Right renal cortex interstitium (tissue), 3 donors: ENCODE measurements at places on chromosomes 1 and 21. TPM values are rescaled to one million over a fixed set of nuclear protein-coding genes. Genes with fewer than 3 reads are reported as not detected.

The PTAFR gene
- 2.9 TPM for polyA plus RNA-seq

The TACSTD2 gene
- polyA plus RNA-seq: 25.1 TPM

The TCEANC2 gene
- polyA plus RNA-seq: 7.8 TPM

The PYHIN1 gene
- 0.28 TPM for polyA plus RNA-seq

GRCh38 chr1:156438278-156438987, 62.1 kb downstream of the MEF2D start:
- DNase-seq: no peak

- no peak for DNase-seq
Measured at GRCh38 chr1:166082601-166083000, 84.2 kb downstream of the FAM78B start.

The POGK gene
- 44.2 TPM for polyA plus RNA-seq

- DNase-seq: no peak
Measured at GRCh38 chr1:43420874-43421273, 31.2 kb downstream of the SZT2 start.

DNA sequence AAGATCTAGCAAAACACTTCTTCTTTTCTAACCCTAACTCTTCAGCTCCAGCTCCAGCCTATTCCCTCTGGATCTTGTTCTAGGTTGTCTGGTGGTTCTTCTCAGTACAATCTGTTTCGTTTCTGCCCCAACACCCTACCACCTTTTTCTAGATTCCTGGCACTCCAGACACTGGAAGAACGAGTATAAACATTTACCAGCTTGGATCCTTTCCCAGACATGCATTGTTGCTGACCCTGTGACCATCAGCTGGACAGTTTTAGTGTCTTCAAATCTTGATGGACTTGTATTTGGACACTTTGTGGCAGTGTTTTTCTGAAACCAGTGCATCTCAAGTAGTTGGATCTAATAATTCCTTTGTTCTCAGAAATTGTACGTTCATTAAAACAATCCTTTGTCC, 30.6 kb upstream of the CACNA1E start:
- no peak for DNase-seq

DNA sequence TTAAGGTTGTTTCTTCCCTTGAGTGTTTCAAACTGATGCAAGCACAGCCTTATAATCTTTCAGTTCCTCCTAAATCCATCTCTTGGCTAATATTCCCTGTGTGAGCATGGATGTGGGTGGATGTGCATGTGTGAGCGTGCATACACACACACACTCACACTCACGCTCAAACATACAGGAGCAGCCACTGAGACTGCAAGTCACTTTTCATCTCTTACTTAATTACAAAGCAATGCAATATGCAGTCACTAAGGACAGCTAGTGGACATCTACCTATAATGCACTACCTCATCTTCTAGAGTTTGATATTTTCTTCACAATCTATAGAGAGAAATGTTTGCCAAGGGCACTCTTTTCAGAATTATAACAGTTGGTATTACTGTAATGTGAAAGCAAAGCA, 1.4 kb downstream of the ESRRG start:
- no peak for DNase-seq

The PLA2G2A gene
- polyA plus RNA-seq: not detected

GRCh38 chr1:32361308-32361673, 994 bp downstream of the FAM229A start:
- DNase-seq: no peak

GRCh38 chr1:8022395-8023286, 3.5 kb downstream of the ERRFI1 start:
- DNase-seq: no peak

- no peak for DNase-seq
Measured at GRCh38 chr1:245016700-245017099, 138.1 kb upstream of the KIF26B start.

DNA sequence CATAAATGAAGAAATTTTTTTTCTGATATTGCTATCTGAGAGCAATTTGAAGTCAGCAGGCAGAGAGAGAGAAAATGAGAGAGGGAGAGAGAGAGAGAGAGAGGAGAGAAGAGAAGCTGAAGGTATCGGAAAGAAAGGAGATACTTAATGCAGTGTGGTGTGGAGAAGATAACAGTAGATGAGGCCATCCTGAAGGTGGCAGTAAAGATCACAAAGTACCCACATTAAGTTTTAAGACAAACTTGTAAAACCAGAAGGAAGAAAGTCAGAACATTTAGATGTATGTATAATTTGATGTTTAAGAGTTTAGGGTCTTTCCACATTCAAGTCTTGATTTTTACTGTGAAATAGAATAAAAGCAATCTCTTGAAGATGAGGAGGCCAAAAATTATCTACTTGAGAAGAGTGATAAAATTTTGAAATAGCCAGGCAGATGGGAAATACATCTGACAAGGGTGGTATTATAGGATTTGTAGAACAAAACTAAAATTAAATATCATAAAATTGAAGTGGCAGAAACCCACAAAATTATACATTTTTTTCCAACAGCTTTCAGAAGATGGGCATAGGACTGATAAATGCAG, 1753.4 kb downstream of the MRPL39 start:
- peak; percentile 4 for DNase-seq

The CASQ2 gene
- polyA plus RNA-seq: 0.51 TPM

The PCNX2 gene
- polyA plus RNA-seq: 11.3 TPM

GRCh38 chr1:15749399-15750291, 7.3 kb downstream of the TMEM82 start:
- no peak for DNase-seq

DNA sequence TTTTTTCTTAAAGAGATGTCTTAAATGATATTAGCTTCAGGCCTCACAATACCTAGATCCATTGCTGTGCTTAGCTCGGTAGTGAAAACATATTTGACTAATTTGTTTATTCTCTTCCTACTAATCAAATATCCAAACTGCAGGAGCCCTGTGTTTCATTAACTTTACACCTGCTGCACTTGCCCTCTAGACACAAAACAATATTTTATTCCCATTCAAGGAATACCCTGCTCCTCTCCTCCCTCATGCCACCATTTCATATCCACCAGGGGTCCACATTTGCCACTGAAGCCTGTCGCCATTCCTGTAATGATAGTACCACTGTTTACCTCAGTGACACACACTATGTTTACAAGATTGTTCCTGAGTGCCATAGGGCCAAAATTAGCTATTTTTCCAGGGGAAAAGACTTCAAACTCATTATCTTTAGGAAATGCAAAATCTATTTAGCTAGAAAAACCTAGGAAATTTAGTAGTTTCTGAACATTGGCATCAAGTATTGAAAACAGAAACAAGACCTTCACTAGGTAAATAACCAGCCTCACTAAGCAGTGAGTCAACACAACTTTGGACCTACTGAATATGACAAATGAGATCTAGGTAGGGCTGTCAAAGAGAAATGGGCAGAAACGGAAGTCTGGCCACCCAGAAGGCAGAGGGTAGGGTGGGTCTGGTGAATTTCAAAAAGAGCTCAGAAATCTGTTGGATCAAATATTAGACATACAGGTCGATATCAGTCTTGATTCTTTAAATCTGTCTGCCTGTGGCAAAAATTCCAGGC, 134.6 kb upstream of the KCNK1 start:
- no peak for DNase-seq

The PGLYRP3 gene
- not detected for polyA plus RNA-seq

The GBP5 gene
- 1.2 TPM for polyA plus RNA-seq

GRCh38 chr1:225908773-225909172, 15.3 kb downstream of the PYCR2 start:
- no peak for DNase-seq

DNA sequence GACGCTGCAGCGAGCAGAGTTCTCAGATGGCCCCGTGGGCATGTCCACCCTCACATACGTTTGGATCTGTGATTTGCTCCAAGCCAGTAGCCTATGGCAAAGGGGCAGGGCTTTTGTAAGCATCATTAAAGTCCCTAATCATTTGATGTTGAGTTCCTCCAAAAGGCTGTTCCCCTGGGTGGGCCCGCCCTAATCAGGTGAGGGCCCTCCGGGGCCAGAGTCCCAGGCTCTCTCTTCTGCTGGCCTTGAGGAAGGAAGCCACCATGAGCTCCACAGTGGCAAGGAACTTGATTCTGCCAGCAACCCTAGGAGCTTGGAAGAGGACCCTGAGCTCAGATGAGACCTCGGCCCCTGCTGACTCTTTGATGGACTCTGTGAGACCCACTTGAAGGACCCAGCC, 25.4 kb upstream of the AJAP1 start:
- no peak for DNase-seq

The CYP4B1 gene
- polyA plus RNA-seq: 0.79 TPM

DNA sequence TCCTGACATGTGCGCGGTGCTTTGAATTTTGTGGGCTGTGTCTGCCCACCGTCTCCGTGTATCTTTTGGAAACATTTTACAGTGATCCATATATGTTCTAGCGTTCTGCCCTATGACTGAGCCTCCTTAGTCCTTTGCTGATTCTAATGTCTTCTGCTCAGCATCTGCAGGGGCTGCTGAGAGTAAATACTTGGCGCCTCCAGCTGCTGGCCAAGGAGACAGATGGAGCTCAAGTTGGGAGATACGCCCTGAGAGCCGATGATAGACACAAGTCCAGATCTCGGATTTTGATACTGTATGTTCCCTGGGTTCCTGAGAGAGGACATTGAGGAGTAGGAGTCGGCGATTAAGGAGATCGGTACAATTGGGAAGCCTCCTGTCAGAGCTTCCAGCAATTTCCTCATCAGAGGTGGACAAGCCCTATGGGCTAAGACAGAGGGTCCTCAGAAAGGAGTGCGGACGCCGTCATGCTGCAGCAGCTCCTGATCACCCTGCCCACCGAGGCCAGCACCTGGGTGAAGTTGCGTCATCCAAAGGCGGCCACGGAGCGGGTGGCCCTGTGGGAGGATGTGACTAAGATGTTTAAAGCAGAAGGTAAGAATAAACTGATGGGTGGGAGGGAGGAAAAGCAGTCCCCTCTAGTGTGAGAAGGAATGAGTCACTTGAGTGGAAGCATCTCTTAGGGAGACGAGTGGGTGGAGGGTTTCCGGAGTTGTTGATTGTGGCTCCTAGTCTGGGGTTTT, 390 bp downstream of the ZFP69B start:
- no peak for DNase-seq

- DNase-seq: no peak
Measured at GRCh38 chr1:15141935-15142539, 11.5 kb upstream of the TMEM51 start.

DNA sequence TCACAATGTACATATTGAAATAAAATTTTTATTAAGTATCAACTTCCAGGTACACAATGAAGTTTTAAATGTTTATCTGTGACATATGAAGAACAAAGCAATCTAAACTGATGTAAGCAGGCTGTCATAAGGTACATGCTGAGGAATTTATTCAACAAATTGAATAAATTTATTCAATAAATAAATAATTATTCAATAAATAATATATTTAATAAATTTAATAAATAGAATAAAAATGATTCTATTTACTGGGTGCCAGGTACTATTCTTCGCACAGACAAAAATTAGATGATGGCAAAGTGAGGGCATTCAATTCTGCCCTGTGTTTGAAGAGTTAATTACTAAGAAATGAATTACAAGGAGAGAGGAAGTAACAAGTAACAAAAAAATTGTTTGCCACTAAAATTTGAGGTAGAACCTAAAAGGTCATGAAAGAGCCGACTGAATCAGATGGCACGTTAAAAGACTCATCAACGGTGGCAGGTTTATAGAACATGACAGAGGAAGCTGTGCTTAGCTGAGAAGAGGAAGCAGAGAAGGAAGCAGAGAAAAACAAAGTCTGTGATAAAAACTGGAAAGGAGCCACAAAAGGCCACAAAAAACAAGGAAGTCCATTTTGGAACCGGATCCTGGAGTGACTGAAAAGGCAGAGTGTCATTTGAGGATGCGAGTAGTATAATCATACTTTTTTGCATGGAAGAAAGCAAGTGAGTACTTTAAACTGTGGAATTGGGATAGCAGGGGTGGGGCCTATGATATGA, 2.2 kb upstream of the USP24 start:
- no peak for DNase-seq

- no peak for DNase-seq
Measured at GRCh38 chr1:192810253-192810880, 1.5 kb downstream of the RGS2 start.

DNA sequence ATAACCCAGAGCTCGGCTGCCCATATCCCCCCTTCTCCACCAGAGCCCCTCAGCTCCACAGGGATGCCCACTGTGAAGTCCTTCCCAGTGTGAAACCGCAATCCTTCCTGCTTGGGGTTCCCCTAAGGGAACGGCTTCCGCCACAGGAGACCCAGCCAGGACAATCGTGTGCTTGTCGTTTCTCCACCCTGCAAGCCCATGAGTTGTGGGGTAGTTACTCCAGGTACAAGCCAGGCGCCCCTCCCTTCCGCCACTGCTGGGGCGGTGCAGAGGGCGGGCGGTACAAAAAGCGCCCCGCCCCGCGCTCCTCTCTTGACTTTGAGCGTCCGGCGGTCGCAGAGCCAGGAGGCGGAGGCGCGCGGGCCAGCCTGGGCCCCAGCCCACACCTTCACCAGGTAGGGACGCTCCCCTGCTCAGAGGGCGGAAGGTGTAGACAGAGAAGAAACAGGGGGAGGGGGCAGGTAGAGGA, at the start of gene TINAGL1:
Gene TINAGL1 (plus strand): TSS at position 315 of the 469 bp plus-strand sequence. CDS start 634 bp downstream, outside the sequence.
- no peak for DNase-seq

The IL12RB2 gene
- polyA plus RNA-seq: 0.51 TPM

The MRTO4 gene
- 28.4 TPM for polyA plus RNA-seq

The AMPD1 gene
- polyA plus RNA-seq: not detected

The DYRK3 gene
- 8.8 TPM for polyA plus RNA-seq

DNA sequence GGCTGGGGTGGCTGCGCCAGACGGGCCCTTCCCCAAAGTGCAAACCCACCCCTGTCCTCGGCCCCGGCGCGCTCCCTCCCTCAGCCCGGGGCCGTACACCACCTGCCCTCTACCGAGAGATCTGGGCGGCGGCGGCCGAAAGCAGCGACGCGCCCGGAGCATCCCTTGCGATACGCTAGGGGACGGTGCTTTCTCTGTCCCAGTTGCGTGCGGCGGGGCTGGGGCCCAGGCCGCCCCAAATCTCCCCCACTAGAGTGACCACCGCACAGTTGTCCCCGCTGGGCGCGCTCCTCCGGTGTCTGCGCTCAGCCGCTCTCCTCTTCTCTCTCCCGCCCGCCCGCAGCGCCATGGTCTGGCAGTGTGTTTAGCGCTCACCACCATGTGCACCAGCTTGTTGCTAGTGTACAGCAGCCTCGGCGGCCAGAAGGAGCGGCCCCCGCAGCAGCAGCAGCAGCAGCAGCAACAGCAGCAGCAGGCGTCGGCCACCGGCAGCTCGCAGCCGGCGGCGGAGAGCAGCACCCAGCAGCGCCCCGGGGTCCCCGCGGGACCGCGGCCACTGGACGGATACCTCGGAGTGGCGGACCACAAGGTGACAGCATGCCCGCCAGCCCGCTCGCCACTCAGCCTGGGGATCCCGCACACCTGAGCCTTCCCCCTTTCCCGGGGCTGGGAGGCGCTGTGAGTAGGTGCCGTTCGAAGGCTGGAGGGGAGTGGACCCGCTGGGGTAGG, 1.0 kb downstream of the ST6GALNAC5 start:
- no peak for DNase-seq

DNA sequence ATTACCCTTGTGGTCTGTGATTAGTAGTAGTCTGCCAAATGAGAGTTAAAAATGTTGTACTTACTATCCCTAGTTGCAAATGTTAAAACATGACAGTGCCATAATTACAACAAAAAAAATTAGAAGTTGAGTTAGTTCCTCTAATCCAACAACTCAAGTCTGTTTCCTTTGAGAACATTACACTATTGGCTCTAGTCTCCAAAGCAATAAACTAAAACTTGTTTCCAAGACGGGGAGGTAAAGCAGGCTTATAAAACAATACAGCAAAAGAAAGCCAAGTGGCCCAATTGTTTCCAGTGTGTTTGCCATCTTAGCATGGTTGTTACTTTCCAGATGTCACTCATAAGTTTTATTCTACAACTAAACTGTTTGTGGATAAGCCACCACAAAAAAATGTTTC, 11.6 kb downstream of the KYAT3 start:
- DNase-seq: no peak
